ENCODE measurements at places on chromosomes 11 and 22.

GRCh38 chr11:64843686-64844329, 645 bp downstream of the CDC42BPG start:
- DNase-seq: no peak

- no peak for DNase-seq
Measured at GRCh38 chr11:26948881-26949280, 45.0 kb upstream of the FIBIN start.

GRCh38 chr22:37376643-37377042, 50.6 kb downstream of the ELFN2 start:
- DNase-seq: no peak

GRCh38 chr11:61901397-61901796, 10.1 kb upstream of the FADS3 start:
- no peak for DNase-seq

DNA sequence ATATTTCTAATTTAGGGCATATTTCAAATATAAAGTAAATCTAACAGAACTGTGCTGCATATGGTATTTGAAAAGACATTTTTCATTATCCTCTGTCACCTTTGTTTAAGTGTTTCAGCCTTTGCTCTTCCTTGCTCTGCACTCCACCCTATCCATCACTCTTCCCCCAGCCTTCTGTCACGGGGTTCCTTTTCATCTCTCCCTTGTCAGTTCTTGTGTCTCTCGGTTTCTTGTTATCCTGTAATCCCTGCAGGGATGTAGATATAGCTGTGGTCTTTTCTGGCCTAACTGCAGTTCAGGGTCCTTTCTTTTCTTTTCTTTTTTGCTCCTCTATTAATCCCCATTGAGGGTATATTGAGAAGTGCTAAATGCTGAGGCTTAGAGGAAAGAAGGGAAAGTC, 261.9 kb downstream of the DCDC1 start:
- DNase-seq: no peak

DNA sequence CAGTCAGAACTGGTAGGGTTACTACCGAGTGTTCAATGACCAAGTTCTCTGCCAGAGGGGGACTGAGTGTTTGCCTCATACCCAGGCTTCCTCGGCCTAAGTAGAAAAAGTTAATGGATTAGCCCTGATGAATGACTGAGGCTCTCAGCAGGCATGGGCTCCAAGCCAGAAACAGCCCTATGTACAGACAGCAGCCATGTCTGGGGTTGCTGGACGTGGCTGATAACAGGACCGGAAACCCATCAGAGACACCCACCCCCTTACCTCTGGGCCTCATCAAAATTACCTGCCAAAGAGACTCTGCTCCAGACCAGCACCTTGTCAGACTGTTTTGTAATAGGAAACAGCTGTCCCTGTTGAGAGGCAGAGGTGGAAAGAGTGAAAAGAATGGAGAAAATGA, 351.4 kb downstream of the ETS1 start:
- DNase-seq: no peak

- no peak for DNase-seq
Measured at GRCh38 chr11:31780480-31780971, 30.6 kb downstream of the PAX6 start.

DNA sequence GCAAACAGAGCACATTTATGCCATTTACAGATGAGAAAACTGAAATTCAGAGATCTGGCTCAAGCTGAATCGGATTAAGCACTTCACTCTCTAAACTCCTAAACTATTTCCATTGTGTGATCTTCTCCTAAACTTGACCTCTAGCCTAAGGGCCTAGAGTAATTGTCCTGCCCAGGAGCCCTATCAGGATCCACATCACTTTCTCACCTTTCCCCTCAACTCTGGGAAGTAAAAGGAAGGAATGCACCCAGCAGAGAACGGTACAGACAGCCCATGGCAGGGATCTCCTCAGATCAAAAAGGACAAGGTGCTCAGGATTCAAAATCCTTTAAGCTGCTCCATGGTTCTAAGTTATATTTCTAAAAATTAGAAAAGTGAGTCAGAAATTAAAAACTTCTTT, 102.7 kb downstream of the ABTB2 start:
- no peak for DNase-seq

DNA sequence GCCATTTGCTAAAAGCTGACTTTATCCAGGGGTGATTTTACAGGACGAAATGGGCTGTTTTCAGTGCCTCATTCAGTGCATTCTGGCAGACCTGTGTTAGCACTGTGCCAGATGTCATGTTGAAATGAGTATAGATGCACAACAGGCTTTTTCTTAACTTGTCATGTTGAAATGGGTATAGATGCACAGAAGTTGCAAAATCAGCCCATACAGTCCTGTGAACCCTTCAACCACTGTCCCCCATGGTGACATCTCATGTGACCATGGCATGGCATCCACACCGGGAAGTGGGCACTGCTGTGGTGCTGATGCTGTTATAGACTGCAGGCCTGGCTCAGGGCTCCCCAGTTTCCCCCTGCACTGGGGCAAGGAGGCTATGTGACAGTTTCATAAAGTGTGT, 2.5 kb downstream of the TALDO1 start:
- DNase-seq: no peak

Data from non-pigmented ciliary epithelial cell (primary cell).